ENCODE measurements at places on chromosomes 16 and 17.
A peak's percentile ranks its signal among the peaks of the same experiment; 100 is the strongest.

DNA sequence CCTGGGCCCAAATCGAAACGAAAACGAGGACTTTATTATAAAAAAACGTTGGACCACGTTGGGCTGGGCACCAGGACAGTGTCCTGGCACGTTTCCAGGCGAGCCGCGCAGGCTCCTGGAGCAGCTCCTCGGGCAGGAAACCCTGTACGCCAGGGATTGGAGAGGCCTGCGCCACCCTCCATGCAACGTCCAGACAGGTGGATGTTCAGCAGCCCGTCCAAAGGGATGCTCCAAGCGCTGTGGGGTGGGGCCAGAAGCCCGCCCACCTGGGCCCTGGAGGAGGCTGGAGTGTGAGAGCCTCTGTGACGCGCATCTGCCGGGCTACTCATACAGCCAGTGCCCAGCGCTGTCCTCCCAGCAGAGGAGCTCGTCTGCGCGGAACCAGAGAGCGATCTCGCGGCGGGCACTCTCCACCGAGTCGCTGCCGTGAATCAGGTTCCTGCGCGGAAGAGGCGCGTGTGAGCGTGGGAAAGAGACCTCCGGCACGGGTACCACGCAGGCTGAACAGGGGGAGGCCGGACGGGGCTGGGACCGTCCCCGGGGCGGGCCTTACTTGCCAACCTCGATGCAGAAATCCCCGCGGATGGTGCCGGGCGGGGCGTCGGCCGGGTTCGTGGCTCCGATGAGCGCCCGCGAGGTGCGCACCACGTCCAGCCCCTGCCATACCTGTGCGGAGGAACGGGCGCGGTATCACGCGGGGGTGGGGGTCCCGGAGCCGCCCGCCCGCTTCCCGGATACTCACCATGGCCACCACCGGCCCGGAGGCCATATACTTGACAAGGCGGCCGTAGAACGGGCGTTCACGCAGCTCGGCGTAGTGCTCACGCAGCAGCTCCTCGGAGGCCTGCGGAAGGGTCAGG lies 785 bp downstream of the NME3 start:
- DNase-seq: peak; percentile 75

DNA sequence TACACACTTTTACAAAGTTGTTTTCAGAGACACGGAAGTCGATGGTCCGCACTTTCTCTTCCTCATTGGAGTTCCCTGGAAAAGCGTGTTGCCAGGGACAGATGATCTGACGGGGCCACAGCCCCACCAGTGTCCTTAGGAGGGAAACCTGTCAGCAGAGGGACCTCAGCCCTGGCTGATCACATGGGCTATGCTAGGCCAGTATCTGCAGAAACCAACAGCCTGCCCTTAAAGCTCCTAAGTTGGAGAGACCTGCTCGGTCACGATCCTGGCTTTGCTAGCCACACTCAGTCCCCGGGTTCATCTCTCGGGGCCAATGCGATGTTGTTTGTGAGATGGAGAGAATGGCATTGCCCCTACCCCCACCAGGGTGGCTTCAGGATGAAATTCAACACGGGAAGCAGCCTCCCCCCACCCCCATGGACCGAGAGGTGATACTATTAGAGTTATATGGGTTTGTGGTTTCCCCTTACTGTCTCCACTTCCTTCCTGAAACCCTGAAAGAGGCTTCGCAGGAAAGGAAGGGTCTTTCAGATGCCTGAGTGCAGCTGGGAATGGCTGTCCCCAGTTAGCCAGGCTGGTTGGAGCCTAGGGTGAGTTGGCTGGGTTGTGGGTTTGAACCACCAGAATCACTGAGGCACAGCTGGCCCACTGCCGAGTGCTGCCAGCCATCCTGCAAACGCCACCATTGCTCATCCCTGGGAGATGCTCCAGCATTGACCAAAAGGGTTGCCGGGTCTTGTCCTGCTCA lies 16.6 kb downstream of the RMI2 start:
- DNase-seq: no peak

- DNase-seq: no peak
These were observed 6.4 kb upstream of the ARL2BP start for GRCh38 chr16:57238682-57239081.

DNA sequence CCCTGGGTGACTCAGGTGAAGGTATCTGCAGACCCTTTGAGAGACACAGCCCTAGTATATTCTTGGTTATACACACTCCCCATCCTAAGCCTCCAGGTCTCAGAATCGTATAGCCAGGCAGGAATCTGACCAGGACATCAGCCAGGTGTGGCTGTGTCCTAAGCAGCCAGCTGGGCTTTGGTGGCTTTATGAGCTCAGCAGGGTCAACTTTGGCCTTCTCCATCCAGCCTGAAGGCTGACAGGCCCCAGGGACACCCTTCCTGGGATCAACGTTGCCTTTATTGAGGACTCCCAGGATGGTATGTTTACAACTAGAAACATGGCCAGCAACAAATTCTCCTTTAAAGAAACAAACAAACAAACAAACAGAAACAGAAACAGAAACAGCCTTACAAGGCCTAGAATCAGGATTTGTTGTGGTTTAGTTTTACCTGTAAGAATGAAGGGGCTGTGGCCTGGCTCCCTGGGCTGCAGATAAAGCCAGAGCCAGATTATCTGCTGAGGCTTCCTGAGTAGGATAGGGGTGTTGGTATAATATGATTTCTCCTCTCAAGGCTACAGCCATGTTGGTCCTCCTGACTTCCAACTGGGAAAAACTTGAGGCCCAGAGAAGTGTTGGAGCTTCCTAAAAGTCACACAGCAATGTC lies 8.5 kb downstream of the KIF19 start:
- DNase-seq: no peak

DNA sequence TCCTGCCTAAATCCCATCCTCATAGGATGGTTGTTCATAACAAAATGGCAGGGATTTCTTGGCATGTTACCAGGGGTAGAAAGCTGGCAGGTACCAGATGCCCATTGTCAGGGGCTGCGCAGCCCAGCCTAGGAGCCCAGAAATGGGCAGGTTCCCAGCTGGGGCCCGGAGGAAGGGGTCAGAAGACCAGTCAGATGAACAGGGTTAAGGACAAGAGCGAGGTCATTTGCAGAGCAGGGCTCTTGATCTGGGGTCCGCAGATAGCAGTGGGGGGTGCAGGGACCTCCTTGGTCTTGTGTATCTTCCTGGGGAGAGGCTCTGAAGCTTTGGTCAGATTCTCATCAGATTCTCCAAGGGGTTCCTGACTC lies 52.3 kb upstream of the CDC42EP4 start:
- DNase-seq: no peak

DNA sequence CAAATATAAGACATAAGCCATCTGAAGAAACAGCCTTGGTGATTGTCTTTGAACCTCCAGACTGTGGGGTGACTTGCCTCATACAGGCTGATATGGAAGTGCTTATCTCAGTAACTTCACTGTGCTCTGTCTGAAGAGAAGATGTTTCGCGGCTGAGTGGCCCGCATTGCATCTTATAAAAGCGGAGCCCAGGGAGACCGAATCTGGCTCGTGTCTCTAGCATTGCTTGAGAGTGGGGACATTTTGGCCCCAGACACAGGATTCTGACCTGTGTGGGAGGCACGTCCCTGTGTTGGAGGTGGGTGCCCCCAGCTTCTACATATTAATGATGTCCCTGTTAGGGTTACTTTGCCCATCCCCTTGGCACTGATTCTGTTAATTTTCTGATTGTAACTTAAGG lies 66.4 kb downstream of the METRNL start:
- DNase-seq: no peak

DNA sequence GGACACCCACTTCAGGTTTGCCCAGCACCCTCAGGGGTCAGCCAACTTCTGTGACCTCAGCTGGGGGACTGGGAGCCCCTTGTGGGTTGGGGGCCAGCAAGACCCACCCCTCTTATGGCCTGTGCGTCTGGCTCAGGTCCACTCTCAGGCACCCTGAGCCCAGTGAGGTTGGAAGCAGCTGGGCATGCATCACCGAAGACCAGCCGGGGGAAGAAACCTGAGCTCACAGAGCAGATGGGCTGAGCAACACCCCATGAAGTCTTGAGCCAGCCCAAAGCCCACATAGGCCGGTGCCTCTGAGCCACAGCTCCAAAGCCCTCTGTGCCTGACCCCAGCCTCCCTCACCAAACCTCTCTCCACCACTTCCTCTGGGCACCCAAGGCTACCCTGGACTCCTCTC lies 166.7 kb downstream of the RBFOX3 start:
- DNase-seq: no peak

- DNase-seq: no peak
These were observed 55.3 kb downstream of the NOG start for GRCh38 chr17:56648806-56649205.

DNA sequence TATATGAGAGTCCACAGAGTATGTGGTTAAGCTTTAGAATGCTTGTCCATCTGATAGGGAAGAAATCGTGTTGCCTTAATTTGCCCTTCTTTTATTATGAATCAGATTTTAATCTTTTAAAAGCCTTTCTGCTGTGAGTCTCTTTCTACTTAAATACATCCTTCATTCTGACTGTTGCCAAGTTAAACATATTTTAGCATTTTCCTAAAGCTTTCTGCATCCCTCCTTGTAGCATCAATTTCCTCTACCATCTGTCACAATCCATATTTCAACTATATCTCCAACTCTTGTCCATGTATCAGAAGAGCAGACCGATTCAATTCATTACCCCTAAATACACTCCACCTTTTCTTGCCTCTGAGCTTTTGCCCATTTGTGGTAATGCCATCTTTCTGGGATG lies 20.5 kb upstream of the FA2H start:
- DNase-seq: no peak

DNA sequence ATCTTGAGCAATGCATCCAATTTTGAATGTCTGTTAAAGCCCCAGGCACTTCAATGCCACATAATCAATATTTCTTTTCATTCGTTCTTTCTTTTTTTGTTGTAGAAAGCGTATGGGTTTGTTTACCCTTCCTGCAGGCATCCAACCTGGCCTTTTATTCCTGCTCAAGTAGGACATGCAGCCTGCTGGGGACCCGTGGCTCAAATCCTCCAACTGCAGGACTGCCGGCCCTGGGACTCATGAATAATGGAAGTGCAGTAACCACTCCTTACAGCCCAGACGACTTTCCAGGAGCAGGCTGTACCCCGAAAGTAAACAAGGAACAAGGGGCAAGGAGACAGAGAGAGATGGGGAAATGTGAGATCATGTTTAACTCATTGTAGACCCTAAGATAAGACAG lies 126.4 kb downstream of the SALL1 start:
- DNase-seq: peak; percentile 3

All from COR-L47 (cell line).